ENCODE measurements at places on chromosomes 12 and 14.
A peak's percentile ranks its signal among the peaks of the same experiment; 100 is the strongest.

- DNase-seq, result no peak
Observed at GRCh38 chr12:30525171-30525570, 170.5 kb downstream of the IPO8 start.

- DNase-seq, result no peak
Observed at GRCh38 chr12:68789144-68789878, 18.7 kb upstream of the MDM2 start.

DNA sequence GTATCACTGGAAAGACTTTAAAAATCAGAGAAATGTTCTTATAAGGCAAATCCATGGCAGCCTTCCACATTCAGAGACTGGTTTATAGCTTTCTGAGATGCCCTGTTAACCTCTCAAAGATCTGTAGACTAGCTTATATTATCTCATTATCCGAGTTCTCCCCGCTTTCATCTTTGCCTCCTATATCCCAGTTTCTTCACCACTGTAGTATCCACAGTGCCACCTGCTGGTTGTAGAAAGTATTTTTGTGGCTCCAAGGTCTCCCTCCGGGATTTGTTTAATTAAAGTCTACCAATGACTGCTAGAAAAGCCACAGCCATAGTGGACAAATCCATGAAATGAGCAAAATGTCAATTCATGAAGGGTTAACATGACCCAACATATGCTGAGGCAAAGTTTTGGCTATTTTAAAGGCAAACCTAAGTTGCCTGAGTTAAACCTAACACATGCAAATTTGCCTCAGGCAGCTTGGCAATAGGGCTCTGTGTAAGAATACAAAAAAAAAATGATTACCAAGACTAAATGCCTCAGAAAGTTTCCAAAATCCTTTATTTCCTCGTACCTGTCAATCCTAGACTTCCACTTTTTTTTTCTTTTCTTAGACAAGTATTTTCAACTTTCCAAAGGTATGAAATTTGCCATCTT lies 218.8 kb upstream of the BMP4 start:
- DNase-seq, result peak; percentile 62

- DNase-seq, result no peak
Observed at GRCh38 chr12:55972456-55972855, 1.4 kb upstream of the RAB5B start.

DNA sequence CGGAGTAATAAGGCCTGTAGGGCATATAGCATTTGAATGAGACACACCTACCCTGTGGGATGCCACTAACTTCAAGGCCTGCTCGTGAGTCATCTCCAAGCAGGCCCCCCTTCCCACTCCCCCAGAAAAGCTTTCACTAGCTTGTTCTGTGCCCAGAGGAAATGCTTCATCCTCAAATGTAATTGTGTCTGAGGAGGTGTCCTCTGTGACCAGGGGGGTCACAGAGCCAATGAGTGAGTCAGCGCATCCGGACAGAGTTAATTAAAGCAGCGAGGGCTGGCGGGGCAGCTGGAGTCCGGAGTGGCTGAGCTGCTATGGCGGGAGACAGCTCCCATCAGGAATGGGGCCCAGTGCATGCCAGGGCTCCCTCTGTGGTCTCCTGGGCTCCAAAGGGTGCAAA lies 27.0 kb upstream of the ESRRB start:
- DNase-seq, result peak; percentile 69

- DNase-seq, result no peak
Observed at GRCh38 chr14:52244328-52244727, 23.2 kb upstream of the PTGDR start.

GRCh38 chr12:113241191-113242025 lies 20.1 kb downstream of the TPCN1 start:
- DNase-seq, result peak; percentile 98

DNA sequence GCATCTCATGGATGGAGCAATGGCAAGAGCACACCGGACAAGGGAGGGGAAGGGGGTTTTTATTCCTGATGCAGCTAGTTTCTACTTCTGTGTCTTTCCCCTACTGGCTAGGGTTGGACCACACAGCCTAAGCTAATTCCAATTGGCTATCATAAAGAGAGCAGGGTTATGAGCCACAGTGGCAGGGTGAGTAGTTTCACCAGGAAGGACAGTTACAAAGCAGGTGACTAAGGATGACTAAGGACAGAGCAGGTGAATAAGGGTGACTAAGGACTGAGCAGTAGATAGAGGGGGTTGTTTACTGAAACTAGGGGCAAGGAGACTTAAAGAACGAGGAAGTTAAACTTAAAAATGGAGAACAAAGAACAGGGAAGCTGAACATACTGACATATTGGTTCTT lies 321.4 kb upstream of the SEL1L start:
- DNase-seq, result no peak

DNA sequence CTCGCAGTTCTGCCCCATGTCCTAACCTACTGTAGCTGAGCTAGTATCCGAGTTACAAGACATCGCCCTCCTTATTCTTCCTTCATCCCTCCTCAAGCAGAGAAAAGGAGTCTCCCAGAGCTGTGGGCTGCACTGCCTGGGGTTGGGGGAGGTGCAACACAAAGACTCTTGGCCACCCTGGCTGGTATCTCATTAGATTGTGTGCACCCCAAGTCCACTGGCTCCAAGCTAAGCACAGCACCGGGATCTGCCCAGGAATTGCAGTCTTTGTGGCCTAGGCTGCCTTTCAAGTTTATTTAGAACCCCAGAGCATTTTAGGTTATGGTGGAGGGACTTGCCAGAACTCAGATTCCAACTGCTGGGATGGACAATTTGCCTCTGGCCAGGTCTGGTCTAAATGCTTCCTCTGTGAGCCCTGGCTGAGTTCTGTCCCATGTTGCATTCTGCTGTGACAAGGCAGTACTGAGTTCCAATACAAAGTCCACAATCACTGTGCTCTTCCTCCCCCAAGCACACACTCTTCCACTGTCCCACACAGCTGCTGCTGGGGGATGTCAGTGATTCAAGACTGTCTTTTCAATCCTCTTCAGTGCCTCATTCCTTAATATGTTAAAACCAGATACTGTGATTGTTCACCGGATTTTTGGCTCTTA lies 169.6 kb upstream of the CLEC14A start:
- DNase-seq, result no peak

Data from AG10803 (cell line).